ENCODE measurements at places on chromosomes 4 and X.

GRCh38 chr4:150518559-150518958, 63.4 kb upstream of the MAB21L2 start:
- H3K27ac ChIP-seq = no peak overlapping the region
- H3K4me1 ChIP-seq = no peaks in the 10 kb centered on the region
- peak; percentile 74 for DNase-seq
- no peaks in the 10 kb centered on the region for H3K36me3 ChIP-seq
- no peaks in the 10 kb centered on the region for H3K27me3 ChIP-seq

- H3K36me3 ChIP-seq = no peaks in the 10 kb centered on the region
- H3K27me3 ChIP-seq = no peaks in the 10 kb centered on the region
- no peak overlapping the region for H3K27ac ChIP-seq
- no peak overlapping the region for H3K4me3 ChIP-seq
- DNase-seq = peak; percentile 19
- H3K4me1 ChIP-seq = no peaks in the 10 kb centered on the region
Measured at GRCh38 chrX:11724122-11725017, 33.7 kb upstream of the MSL3 start.

- DNase-seq = no peak
- no peak overlapping the region for H3K27ac ChIP-seq
- no peaks in the 10 kb centered on the region for H3K27me3 ChIP-seq
- no peak overlapping the region for H3K4me3 ChIP-seq
- no peaks in the 10 kb centered on the region for H3K4me1 ChIP-seq
Measured at GRCh38 chrX:154481911-154482601, 3.0 kb upstream of the LAGE3 start.

DNA sequence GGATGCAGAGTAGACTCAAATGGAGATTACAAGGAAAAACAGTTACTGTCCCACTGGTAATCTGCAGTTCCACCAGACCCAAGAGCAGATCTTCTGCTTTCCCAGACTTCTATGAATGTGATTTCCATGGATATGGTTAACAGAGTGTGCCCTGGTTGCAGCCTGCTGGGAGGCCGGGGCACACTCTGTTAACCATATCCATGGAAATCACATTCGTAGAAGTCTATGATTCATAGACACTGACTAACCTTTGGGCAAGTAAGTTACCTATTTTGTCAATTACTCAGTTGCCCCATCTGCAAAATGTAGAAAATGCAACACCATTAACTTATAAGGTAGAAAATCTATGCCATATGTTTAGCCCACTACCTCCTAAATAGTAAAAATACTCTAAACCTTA, 443.1 kb upstream of the PITX2 start:
- no peak overlapping the region for H3K27ac ChIP-seq
- H3K36me3 ChIP-seq = no peaks in the 10 kb centered on the region
- H3K27me3 ChIP-seq = no peaks in the 10 kb centered on the region
- no peak overlapping the region for H3K4me3 ChIP-seq
- no peaks in the 10 kb centered on the region for H3K4me1 ChIP-seq
- no peak for DNase-seq

GRCh38 chrX:43750248-43750676, 94.2 kb downstream of the MAOA start:
- H3K27me3 ChIP-seq = no peaks in the 10 kb centered on the region
- no peaks in the 10 kb centered on the region for H3K36me3 ChIP-seq
- no peak overlapping the region for H3K27ac ChIP-seq

DNA sequence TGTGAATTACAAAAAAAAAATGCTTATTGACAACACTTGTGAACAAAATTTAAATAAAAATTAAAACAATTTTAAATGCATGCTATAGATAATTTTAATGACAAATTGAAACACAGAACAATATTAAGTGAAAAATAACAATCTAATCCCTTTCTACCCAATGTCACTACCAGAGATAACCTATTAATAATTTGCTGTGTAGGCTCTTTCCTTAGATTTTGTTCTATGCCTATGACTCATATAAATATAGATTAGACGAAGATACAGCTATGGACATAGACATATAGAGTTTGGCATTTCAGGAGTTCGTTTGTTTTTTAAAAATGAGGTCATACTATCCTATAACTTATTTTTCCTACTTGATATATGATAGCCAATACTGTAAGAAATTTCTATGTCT, 18.1 kb downstream of the PLAC8 start:
- no peak overlapping the region for H3K27ac ChIP-seq
- H3K4me1 ChIP-seq = no peaks in the 10 kb centered on the region
- no peak for DNase-seq
- H3K4me3 ChIP-seq = no peak overlapping the region
- no peaks in the 10 kb centered on the region for H3K27me3 ChIP-seq

DNA sequence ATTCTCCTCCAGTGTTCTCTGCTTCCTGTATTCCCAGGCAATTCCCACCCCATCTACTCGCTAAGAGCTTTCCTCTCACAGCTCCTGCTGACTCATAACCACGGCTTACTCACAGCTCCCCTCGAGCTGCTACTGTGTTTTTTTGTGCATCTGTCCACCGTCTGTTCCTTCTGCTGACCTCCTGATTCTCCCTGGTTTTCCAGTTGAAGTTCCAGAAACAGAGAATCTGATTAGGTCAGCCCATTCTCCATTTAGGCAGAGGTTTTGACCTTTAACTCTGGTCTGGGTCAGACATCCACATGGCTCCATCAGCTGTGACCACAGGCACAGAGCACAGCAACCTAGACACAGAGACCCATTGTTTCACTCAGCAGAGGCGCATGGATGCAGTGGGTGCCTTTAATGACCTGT, 5.5 kb upstream of the SMIM20 start:
- no peaks in the 10 kb centered on the region for H3K27me3 ChIP-seq
- no peak overlapping the region for H3K27ac ChIP-seq
- no peaks in the 10 kb centered on the region for H3K36me3 ChIP-seq
- peak; percentile 97 for DNase-seq
- H3K4me1 ChIP-seq = peaks cover 3% of the 10 kb centered on the region
